Effector memory CD4-positive, alpha-beta T cell (primary cell): ENCODE measurements at places on chromosomes 12 and 14.

GRCh38 chr14:52078095-52078531, 9.3 kb upstream of the NID2 start:
- no peak for DNase-seq

- no peak for DNase-seq
Measured at GRCh38 chr12:22916815-22917214, 291.8 kb downstream of the ETNK1 start.

DNA sequence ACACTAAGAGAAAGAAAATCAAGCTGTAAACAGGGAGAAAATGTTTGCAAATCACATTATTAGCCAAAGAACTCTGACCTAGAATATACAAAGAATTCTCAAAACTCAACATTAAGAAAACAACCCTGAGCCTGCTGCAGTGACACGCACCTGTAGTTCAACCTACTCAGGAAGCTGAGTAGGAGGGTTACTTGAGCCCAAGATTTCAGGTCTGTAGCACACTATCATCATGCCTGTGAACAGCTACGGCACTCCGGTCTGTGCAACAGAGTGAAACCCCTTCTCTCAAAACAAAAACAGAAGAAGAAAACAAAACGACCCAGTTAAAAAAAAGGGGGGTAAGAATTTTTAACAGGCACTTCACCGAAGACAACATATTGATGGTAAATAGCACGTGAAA, 20.8 kb downstream of the SAV1 start:
- DNase-seq: no peak

DNA sequence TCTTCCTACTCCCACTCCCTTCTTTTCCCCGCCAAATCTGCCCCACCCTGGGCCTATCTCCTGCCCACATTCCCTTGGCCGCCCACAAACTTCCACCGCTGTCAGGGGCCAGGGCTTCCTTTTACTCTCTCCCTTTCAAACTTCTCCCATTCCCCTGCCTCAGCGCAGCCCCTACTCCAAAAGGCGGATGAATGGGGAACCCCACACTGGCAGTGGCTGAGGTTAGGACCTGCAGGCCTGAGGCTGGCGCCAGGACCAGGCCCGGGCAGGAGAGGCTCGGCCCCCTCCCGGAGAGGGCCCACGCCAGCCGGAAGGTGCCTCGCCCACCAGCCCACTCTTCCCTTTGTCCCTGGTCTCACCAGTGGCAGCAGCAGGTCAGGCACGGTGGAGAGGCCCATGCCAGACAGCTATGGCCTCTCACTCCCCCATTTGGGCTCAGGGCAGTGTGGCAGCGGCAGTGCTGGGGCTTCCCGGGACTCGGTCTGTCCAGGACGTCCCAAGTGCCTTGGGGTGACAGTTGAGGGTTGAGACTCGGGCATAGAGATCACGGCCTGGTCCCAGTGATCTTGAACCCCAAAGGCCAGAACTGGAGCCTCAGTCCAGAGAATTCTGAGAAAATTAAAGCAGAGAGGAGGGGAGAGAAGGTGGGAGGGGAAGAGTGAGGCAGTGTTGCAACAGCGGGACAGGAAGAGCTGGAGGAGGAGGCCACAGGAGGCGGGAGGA, at the start of gene TNFRSF1A:
TSS of gene TNFRSF1A (minus strand) at position 660 of the 723 bp plus-strand sequence. CDS start at position 398, 262 bp downstream.
- no peak for DNase-seq

DNA sequence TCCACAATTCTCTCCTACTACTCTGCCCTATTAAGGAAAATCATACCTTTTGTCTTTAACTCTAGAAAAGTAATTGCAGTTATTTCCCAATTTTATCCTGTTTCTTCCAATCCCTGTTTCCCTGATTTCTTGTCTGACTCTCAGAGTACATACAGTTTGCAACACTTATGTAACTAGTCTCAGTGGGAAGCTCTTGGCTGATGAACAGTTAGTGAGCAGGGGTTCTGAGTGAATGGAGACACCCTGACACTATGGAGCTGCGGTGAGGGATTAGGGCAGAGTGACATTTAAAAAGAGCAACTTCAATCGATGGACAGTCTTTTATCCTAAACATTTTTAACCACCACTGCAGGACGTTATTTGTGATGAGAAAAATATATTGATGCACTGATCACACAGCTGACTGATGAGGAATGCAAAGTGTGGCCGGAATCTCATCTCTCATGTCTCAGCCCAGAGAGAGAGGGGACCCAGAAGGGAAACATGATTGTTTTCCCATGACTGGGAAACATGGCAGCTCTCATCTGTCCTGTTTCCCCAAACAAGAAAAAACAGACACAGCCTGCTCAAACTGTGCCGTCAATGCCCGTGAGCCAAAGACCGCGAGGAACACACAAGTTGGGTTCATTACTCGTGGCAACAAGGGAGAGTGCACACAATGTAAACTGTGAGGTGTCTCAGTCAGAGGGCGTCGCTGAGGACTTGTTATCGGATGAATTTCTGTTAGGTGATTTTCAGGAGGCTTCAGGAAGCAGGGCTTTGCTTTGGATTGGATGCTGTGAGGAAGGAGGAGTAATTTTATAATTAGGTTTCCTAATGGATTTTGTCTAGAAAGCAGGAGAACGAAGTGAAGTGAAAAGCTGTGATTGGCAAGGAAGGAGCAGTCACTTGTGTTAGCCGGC, 5.2 kb upstream of the SLC6A13 start:
- no peak for DNase-seq

- DNase-seq: no peak
Measured at GRCh38 chr14:99576304-99576703, 27.7 kb downstream of the CCDC85C start.
